Fibroblast of skin of scalp (primary cell): ENCODE measurements at places on chromosomes 2 and 18.

- DNase-seq: peak; percentile 58
These were observed 338.9 kb downstream of the ZEB2 start for GRCh38 chr2:144181001-144181400.

- no peak for DNase-seq
These were observed 297.9 kb upstream of the MMADHC start for GRCh38 chr2:149885468-149885867.

- no peak for DNase-seq
These were observed 57.7 kb upstream of the SLC1A4 start for GRCh38 chr2:64931246-64932115.

DNA sequence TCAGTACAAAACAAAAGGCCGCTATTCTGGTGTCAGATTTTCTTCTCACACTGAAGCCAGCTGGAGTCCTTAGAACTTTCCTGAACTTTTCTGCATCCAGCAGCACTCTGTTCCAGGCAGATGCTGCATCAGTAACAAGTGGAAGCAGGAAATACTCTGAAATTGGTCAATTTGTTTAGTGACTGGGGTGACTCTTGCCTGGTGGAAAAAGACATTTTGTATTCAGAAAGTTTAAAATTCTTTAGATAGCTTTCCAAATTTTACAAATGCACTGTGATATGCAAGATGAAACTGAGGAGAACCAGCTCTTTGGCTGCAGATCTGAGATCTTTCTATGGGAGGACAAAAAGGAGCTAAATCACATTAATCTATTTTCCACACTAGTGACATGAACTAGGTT lies 385.7 kb downstream of the NRXN1 start:
- no peak for DNase-seq

- DNase-seq: no peak
These were observed 103.7 kb downstream of the APOB start for GRCh38 chr2:20939931-20940795.

DNA sequence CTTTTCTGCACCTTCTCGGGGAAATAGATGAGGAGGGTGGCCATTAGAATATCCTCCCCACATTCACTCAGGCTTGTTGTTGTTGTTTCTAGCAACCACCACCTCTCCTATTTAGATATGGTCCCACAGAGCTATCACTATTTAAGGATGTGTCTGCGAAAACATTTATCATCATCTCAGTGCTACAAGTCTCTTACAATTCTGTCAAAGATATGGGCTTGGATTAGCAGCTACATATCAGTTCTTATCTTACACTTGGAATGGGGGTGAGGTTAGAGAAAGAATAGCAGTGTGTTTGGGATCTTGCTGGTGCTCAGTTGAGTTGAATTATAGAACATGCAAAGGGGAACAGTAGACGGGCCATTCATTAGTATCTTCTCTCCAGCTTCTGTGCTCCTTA lies 546.1 kb downstream of the PARD3B start:
- DNase-seq: no peak

- no peak for DNase-seq
These were observed 13.6 kb downstream of the UPP2 start for GRCh38 chr2:158115202-158115767.

DNA sequence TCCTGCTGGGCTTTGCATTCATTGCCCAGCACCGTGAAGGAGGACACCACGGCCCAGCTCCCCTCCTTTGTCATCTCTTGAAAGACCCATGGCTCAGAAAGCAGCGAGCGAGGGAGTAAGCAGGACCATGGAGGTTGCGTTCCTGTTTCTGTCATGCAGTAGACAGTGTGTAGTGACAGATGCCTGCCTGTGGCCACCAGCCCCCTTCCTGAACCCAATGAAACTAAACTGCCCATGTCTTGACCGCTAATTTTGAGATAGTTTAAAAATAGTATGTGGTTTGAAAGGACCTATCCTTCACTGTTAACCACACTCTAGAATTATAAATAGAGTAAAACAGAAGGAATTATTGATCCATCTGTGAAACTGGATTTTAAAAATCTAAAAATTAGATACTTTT lies 88.2 kb downstream of the ASAP2 start:
- no peak for DNase-seq

- DNase-seq: no peak
These were observed 1554.5 kb upstream of the SLC39A10 start for GRCh38 chr2:194102546-194102945.

GRCh38 chr2:170739507-170740046 lies 24.4 kb downstream of the SP5 start:
- DNase-seq: no peak

DNA sequence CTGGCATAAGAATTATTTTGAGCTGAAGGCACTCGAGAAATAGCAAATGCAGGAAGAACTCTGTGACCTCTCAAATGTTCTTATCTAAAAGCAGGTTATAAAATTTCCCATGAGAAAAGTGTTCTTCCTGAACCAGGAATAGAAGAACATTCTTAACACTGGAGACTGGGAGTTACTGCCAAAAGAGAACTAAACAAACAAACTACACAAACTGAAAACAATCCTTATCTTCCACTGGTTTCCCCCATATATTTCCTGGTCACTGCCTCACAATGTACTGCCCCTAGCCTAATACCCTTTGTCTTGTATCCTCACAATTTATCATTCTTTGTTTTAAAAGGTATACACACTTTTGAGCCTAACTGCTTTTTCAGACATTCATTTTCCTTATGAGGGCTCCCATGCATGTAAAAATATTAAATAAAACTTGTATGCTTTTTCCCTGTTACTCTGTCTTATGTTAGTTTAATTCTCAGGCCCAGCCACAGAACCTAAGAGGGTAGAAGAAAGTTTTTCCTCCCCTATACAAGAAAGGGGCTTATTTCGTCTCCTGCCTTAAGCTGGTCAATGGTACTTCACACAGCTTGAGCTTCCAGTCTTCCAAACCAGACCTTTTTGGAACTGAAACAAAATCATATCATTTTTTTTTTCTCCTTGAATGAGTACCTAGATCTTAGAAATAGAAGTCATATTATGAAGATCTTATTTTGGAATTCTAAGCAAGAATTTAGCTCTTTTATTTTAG lies 110.6 kb downstream of the MSTN start:
- no peak for DNase-seq

DNA sequence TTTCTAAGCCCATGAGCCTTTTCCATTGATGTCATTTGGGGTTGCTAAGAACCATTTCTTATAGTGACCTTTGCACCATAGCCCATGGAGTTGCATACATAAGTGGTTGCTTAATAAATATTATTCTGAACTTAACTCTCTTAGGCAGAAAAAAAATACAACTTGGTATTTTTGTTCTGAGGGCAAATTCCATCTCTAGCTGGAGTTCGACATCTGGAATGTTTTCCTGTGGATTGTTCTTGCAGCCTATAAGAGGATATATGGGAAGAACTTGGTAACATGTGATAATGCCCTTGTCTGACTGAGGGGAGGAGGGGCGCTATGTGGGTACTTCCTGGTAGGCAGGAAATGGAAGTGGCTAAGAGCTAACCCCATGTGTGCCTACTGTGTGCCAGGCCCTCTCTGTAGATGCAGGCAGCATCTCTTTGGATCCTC lies 20.7 kb downstream of the IGFBP2 start:
- peak; percentile 87 for DNase-seq

GRCh38 chr2:66888246-66888645 lies 453.3 kb downstream of the MEIS1 start:
- DNase-seq: no peak

DNA sequence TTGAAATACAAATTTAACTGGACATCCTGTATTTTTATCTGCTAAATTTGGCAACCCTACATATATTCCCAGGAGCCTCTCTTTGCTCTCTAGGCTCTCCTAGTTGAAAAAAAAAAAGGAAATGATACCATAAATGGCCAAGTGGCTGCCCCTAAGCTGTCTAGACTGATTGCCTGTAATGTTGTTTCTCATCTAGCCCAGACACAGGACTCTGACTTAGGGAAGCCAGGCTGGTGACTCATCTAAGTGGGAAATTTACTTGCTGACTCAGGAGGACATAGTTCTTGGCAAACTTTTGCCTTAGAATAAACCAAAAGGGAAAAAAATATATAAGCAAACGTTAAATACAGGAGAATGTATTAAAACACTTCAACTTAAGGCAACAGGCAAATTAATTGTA lies 14.6 kb upstream of the ITGAV start:
- peak; percentile 99 for DNase-seq

- no peak for DNase-seq
These were observed 107.5 kb upstream of the PELI1 start for GRCh38 chr2:64251497-64252250.

DNA sequence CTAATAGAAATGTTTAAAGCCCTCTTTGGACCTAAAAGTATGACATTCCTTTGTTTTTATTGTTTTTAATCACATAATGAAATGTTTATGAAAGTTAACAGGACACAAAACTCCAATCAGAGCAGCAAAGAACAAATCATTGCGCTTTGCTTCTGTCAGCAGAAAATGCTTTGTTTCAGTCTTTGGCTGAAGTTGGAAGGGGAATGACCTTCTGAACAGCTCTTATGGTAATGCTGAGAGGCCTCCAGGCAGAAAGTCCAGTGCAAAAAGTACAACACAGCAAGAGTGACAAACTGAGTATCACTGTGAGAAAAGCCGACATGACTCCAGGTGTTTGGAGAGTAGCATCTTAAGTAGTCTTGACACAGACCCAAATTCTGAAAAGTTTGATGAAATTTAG lies 147.7 kb upstream of the SP5 start:
- no peak for DNase-seq

DNA sequence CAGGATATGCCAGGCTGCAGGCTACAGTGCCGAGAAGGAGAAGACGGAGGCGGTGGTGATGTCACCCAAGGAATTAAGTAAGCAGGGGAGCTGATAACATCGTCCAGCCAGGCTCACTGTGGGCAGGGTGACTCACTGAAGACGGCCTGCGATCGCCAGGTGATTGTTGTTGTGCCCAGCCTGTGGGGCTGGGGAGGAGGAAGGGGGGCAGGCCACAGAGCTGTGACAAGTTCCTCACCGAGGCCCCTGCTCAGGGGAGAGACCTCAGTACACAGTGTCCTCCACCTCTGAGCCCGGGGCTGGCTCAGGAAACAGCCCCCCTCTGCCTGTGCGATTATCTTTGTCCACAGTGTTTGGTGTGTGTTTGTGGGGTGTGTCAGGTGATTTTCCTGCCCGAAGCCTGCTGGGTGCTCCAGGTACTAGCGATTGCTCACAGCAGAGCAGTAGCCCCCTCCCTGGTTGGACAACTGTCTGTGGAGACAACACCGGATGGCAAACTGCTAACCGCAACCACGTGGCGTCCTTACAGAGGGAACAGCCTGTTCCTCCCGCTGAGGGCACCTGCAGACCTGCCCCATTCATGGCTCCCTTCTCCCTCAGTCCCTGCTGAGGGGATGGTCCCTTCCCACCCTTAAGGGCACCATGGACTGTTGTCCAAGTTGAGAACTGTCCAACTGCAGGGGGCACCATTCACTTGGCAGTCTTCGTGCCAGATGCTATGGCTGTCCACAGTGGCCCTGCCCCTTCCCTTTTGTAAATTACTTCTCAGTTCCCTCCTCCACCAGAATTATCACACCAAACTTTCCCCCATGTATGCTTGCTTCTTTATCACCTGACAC lies 95.1 kb downstream of the ZFP36L2 start:
- DNase-seq: peak; percentile 50

DNA sequence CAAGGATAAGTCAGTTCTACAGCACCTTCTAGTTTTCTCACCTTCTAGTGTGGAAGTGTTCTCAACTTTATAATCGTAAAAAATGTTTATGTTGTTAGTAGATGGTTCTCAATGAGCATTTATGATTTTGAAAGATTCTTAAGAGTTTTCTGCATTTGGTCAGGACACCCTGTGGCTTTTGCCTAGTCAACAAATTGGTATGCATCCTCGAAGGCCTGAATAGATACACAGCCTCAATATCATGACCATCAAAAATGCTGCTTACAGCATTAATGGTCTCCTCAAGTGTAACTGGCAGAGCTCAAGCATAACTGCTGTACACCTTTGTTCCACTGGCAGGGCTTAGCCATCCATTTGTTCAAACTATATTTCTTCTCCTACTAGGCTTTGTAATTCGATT lies 96.7 kb downstream of the CRACDL start:
- DNase-seq: peak; percentile 60

GRCh38 chr2:20150110-20150706 lies 74.7 kb downstream of the SDC1 start:
- no peak for DNase-seq

GRCh38 chr2:232833830-232834229 lies 36.2 kb upstream of the SNORC start:
- no peak for DNase-seq

DNA sequence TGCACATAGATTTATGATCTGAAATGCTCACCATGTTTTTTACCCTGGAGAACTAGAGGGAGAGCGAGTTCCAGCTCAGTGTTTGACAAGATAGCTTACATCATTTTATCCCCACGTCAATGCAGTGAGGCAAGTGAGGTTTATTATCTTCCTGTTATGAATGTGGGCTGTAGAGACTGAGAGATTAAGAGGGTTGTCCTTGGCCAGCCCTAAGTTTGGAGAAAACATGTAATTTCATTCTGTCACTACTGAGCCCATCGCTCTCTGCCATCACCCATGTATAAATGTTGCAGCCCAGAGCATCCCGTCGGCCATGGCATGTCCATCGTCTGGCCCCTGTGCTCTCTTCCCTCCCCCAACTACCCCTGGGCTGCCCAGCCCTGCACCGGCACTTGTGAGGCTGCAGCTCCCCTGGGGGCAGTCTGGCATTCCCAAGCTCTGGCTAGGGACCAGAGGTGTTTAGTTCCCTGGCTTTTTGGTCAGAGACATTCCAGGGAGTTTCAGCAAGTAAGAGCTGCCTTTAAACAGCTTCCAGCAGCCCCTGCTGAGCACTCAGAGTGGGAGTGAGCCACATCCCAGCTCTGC lies 136.7 kb downstream of the ANTXR1 start:
- DNase-seq: peak; percentile 66

DNA sequence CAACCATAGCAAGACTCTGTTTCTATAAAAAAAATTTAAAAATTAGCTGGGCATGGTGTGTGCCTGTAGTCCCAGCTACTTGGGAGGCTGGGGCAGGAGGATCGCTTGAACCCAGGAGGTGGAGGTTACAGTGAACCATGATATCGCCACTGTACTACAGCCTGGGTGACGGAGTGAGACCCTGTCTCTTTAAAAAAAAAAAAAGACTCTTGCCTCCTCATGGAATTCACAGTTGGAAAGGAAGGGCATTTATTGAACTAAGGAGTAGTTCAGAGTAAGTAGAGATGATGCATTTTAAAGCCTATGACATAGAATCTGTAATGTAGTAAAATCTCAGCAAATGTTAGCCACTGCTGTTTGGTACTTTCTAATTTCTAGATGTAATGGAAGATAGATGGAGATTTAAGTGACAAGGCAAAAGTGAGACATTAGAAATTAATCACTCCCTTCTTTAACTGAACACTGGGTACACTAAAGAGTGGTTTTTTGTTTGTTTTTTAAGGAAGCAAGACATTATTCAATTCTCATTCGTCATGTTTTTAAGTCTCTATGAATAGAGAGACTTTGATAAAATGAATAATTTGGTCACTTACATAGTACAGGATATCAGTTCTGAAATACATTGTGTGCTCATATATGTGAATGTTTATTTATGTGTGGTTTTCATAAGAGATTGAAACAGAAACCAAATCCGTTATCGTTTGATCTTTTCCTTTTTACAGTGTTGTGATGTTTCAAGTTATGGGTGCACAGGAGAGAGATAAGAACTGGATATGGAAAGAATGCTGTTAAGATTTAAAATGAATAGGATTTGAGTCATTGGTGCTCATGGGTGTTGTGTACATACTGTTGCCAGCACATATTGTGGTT lies 186.1 kb upstream of the STON1 start:
- DNase-seq: peak; percentile 57

GRCh38 chr18:75341267-75341666 lies 86.2 kb downstream of the SMIM21 start:
- DNase-seq: no peak
